HFFc6 (cell line): ENCODE measurements at places on chromosomes 13 and 19. TPM values are rescaled to one million over a fixed set of nuclear protein-coding genes. Genes with fewer than 3 reads are reported as not detected.

- DNase-seq = no peak
These were observed 7.3 kb downstream of the CD209 start for GRCh38 chr19:7739801-7740681.

GRCh38 chr19:11138601-11139300 lies 16.8 kb downstream of the SPC24 start:
- DNase-seq = peak; percentile 87

DNA sequence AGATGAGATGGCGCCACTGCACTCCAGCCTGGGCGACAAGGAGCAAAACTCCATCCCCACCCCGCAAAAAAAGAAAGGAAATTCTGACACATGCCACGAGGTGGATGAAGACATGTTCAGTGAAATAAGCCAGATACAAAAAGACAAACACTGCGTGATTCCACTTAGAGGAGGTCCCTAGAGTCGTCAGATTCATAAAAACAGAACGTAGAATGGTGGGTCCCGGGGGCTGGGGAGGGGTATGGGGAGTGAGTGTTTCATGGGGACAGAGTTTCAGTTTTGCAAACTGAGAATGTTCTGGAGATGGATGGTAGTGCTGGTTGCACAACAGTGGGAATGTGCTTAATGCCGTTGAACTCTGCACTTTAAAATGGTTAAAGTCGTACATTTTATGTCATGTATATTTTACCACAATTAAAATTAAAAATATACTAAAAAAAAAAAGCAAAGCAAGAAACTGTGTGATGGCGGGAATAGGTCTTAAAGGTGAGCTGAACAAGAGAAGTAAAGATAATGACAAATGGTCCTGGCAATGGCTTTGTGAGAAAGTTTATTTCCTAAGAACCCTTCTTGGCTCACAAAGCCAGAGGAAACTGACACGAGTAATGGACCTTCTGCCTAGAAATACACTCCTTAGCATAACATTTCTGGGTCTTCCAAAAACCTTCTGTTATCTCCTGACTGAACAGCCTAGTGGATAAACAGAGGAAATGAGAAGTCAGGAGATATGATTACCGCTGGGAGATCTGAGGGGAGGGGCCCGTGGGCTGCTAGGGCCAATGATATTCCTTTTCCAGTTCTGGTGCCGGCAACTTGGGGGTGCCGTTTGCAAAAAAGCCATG lies 4.2 kb upstream of the SPC24 start:
- no peak for DNase-seq

GRCh38 chr19:37470216-37470615 lies 1.1 kb downstream of the ZNF570 start:
- DNase-seq = no peak

DNA sequence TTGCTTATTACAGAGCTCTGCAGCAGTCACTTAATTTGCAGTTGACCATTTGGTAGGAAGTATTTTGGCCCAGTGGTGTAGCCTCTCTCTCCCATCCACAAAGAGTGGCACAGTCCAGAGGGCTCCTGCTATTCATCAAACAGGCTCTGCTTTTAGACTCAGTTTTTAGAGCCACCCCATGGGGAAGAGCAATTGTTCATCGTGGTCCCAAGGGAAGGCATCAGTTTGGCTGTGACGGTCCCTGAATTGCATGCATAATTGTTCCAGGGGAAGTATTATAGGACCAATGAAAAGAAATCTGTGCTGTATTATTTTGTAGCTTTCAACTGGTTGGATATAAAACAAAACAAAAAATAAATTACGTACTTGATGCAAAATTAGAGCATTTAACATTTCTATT lies 799.0 kb downstream of the DACH1 start:
- no peak for DNase-seq

- DNase-seq = peak; percentile 84
These were observed 28.2 kb downstream of the VSTM1 start for GRCh38 chr19:54035215-54036178.

- peak; percentile 78 for DNase-seq
These were observed 54.0 kb upstream of the IRS2 start for GRCh38 chr13:109840201-109840892.

Gene SLC8A2
- not detected in 3 replicates for total RNA-seq

Gene LACC1
- total RNA-seq = 3.6 to 6.2 TPM (median 4.7 TPM) in 3 replicates

Gene SHISA2
- total RNA-seq = not detected in 2 replicates

Gene MIA
- not detected in 3 replicates for total RNA-seq
